Inflammatory macrophage treated with lipopolysaccharide for 1 hour (primary cell): ENCODE measurements at places on chromosomes 6 and 20.
A peak's percentile ranks its signal among the peaks of the same experiment; 100 is the strongest.

- no peak for DNase-seq
Measured at GRCh38 chr20:33863440-33864323, 52.5 kb downstream of the CHMP4B start.

- no peak for DNase-seq
Measured at GRCh38 chr20:47359530-47360296, 3.2 kb upstream of the ZMYND8 start.

GRCh38 chr6:134880487-134881190 lies 69.3 kb downstream of the ALDH8A1 start:
- no peak for DNase-seq

DNA sequence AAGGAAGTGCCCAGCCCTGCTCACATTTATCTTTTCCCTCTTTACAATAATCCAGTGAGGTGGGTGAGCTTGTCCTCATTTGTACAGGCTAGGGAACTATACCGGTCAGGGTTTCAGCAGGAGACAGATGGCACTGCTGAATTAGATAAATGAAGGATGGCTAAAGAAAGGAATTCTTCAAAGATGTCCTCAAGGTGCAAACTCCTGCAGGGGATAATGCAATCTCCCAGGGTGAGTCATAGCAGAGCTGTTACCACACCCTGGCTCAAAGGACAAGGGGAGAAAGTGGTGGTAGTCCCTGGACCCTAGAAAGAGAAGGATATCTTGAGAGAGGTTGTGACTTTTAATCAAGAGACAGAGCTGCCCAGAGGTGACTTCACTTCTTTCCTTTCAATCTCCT lies 66.7 kb downstream of the RFPL4B start:
- DNase-seq, result no peak

GRCh38 chr20:42549496-42549895 lies 640.2 kb downstream of the PTPRT start:
- DNase-seq, result no peak

DNA sequence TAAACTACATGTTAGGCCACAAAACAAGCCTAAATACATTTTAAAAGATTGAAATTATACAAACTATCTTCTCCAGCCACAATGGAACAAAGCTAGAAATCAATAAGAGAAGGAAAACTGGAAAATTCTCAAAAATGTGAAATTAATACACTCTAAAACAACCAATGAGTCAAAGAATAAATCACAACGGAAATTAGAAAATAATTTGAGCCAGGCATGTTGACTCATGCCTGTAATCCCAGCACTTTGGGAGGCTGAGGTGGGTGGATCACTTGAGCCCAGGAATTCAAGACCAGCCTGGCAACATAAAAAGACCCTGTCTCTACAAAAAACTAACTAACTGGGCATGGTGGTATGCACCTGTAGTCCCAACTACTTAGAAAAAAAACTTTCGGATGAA lies 6.3 kb upstream of the WFDC13 start:
- DNase-seq, result no peak

DNA sequence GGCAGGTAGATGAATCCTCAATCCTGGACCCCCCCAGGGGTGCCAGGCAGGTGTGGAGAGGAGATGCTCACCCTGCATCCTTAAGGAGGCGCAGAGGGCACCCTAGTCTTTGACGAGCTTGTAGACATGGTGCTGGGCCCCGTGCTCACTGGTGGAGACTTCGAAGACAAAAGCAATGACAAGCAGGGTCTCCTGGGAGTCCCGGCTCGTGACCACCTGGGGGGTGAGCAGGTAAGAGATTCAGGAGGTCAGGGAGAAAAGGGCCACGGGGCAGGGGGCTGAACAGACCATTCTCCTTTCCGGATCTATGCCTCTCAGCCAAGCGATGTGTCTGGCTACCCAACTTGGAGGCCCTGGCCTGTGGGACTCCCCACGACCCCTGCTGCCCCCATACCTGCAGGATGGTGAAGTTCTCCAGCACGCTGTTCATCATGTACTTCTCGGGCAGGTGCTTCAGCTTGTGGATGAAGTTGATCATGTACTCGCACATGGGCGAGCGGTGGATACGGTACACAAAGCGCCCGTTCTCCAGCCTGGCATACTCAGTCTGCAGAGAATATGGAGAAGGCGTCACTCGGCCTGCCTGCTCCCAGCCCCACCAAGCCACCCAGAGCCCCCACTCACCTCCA lies 6.9 kb downstream of the RPL10A start:
- no peak for DNase-seq

GRCh38 chr6:10166031-10166430 lies 248.8 kb downstream of the TFAP2A start:
- no peak for DNase-seq

DNA sequence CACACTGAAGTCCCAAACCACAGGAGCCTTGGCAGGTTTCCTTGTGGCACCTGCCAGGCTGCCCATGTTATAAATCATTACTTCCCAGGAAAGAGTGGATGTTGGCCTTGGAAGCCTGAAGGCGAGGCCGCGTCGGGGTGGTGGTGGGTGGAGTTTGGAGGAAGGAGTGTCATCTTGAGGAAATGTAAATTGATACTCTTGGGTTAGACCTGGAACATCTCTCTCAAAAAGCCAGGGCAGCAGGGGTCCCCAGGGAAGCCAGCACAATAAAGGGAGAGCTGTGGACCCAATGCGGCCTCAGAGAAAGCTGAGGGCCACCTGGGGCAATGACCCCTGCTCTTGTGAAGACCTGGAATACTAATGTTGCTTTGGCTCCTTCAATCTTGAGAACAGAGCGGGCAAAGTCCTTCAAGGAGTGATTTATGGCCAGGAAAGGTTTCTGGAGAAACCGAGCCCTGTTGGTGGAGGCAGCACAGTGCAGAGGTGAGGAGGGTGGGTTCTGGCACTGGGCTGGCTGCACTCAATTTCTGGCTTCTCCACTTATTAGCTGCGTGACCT lies 26.3 kb upstream of the TRAF3IP2 start:
- DNase-seq, result no peak

- no peak for DNase-seq
Measured at GRCh38 chr6:170415318-170415717, 108.8 kb downstream of the FAM120B start.

GRCh38 chr6:43093436-43094289 lies 17.5 kb downstream of the PTK7 start:
- DNase-seq, result peak; percentile 7

GRCh38 chr6:157098999-157099398 lies 224.3 kb downstream of the TMEM242 start:
- no peak for DNase-seq

GRCh38 chr6:155351273-155352129 lies 37.2 kb upstream of the TFB1M start:
- DNase-seq, result no peak

DNA sequence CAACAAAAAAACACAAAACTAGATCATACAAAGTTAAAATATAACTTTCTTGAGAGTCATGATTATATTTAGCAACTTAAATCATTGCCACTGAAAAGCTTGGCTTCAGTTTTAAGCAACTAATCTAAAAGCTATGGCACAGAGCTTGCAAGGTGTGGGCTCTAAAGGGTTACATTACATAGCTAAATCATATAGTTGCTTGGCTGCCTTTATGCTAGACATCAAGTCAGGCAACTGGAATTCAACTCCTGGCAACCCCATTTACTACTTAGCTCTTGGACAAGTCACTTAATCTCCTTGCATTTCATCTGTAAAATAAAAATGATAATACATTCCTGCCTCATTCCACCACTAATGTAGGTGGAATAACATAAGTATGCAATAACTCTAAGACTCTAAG lies 40.9 kb upstream of the GCM1 start:
- no peak for DNase-seq

GRCh38 chr6:110324548-110324947 lies 33.6 kb downstream of the METTL24 start:
- no peak for DNase-seq

- no peak for DNase-seq
Measured at GRCh38 chr6:28400122-28400451, 540 bp upstream of the ZSCAN12 start.

DNA sequence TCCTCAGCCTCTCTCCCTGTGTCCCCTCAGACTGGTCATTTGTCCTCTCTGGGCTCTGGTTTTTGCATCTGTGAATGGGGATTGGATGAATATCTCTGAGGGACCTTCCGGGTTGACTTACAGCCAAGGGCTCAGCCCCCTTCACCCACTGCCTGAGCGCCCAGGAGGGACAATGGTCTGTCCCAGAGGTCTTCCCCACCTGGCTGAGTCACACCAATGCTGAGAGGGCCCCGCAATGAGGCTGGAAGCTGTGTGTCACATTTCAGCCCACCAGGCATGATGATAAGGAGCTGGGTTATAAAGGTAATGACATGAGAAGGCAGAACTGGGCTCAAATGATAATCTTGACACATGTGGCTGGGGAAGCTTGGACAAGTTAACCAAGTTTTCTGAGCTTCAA lies 70.5 kb downstream of the TOX2 start:
- DNase-seq, result no peak

GRCh38 chr6:159358562-159358961 lies 189.4 kb downstream of the FNDC1 start:
- DNase-seq, result no peak

DNA sequence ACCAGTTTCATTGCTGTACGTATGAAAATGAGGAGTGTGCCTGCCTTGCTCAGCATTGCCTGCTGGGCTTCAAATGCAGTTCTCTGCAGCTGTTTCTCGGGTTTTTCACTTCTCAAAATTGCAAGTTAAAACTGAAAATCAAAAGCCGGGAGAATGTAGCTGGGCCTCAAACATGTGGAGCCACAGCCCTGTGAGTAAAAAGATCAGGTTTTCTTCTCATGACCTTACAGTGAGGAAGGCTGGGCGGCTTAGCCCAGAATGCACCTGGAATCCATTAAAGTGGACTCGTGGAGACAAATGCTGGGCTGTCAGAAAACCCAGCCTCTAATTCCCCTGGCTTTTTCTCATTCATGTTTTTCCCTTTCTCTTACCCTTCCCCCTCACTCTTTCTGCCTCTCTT lies 34.4 kb downstream of the DSE start:
- no peak for DNase-seq

DNA sequence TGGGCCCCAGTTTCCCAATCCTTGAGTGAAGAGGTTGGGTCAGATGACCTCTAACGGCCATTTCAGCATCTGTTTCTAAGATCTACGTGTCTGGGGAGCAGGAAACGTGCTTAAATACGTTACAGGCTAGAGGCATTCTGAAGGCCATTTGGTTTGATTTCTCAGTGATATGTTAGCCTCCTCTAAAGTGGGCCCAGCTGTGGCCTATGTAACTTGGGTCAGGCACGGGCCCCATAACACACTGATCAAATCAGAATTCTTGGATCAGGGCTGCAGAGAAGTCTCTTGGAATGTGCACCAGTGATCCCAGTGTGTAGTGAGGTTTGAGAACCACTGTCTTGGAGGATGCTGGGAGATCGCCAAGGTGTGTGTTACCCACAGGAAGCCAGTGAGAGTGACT lies 36.1 kb upstream of the TGM3 start:
- DNase-seq, result no peak

DNA sequence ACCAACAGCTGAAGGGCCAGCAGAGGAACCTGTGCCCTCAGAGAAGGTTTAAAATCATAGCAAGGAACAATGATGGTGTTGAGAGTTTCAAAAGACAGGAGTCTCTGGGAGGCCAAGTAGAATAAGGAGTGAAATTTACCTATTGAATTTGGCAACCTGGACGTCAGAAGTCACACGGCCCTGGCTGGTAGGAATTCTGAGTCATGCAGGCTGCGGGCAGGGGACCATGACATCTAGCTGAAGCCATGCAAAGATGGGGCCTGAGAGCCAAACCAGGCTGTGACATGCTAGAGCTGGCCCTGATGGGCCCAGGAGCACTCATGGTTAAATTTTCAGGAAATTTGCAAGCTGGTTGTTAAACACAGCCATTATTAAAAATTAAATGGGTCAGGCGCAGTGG lies 64.0 kb upstream of the SNX9 start:
- DNase-seq, result no peak

DNA sequence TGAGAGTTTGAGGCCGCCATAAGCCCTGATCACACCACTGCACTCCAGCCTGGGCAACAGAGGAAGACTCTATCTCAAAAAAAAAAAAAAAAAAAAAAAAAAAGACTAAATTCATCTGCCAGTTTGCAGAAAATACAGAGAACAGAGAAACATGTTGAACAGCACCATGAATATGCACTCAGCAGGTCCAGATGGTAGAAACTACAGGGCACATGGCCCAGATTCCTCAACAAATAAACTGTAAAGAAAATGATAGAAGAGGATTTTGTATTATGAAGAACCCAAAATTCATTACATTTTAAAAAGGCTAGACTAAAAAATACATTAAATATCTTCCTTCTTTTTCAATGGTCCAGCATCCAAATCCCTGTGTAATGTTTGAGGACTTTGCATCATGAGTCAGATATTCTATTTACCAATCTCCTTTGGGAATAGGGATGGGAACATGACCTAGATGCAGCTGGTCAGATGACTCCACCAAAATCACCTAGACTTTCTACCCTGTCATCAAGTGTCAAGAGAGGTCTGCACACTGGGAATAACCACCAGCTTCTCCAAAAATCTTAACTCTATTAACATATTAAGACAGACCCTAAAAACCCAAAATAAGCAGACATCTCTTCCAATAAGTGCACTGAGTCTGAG lies 189.1 kb upstream of the TCF21 start:
- no peak for DNase-seq

DNA sequence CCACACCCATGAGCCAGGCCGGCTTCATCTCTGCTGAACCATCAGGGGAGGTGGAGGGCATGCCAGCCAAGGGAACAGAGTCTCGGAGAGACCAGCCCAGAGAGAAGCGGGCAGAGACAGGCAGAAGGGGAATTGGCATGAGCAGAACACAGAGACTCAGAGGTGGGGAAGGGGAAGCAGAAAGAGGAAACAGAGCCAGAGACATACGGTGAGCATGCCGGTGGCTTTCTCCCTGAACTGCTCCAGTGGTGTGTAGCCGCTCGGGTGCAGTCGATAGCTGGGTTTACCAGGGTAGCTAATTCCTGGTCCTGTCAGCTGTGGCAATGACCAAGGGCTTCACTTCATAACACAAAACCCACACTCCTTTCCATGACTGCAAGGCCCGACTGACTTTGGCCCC lies 83.6 kb upstream of the CCDC167 start:
- DNase-seq, result peak; percentile 21

GRCh38 chr6:75613056-75613501 lies 11.4 kb downstream of the SENP6 start:
- no peak for DNase-seq

- peak; percentile 71 for DNase-seq
Measured at GRCh38 chr6:14865531-14866100, 380.3 kb upstream of the JARID2 start.

GRCh38 chr6:152300517-152300916 lies 336.6 kb downstream of the SYNE1 start:
- DNase-seq, result no peak

- DNase-seq, result peak; percentile 79
Measured at GRCh38 chr6:144678844-144679243, 393.7 kb downstream of the UTRN start.

- no peak for DNase-seq
Measured at GRCh38 chr6:19083801-19084200, 696.7 kb downstream of the RNF144B start.
